A549 treated with Hydrocortisone at 1 μM for 4 hours (cell line): ENCODE measurements at places on chromosomes 7 and 10. TPM values are rescaled to one million over a fixed set of nuclear protein-coding genes. Genes with fewer than 3 reads are reported as not detected.

SNX13 gene
- total RNA-seq = 12.2 to 22.3 TPM (median 16.5 TPM) in 5 replicates

NUTM2A gene
- total RNA-seq = 0.06 to 0.28 TPM (median 0.13 TPM) in 5 replicates

GDF10 gene
- 0.03 to 0.10 TPM (median 0.07 TPM) in 5 replicates for total RNA-seq

TAS2R41 gene
- not detected in 5 replicates for total RNA-seq

CDK1 gene
- 82.4 to 105 TPM (median 90.7 TPM) in 5 replicates for total RNA-seq

WNT8B gene
- not detected in 5 replicates for total RNA-seq

DOCK1 gene
- total RNA-seq = 18.8 to 27.0 TPM (median 23.9 TPM) in 5 replicates

CROT gene
- 5.6 to 6.5 TPM (median 6.2 TPM) in 5 replicates for total RNA-seq

BBS9 gene
- total RNA-seq = 2.6 to 4.8 TPM (median 3.0 TPM) in 5 replicates

INPP5A gene
- 12.3 to 14.1 TPM (median 12.8 TPM) in 5 replicates for total RNA-seq

NUDT13 gene
- 2.6 to 3.9 TPM (median 3.4 TPM) in 5 replicates for total RNA-seq

FRA10AC1 gene
- total RNA-seq = 4.6 to 5.7 TPM (median 5.1 TPM) in 5 replicates

FAM185A gene
- 6.0 to 7.9 TPM (median 6.9 TPM) in 5 replicates for total RNA-seq

FERD3L gene
- not detected in 5 replicates for total RNA-seq

PTF1A gene
- total RNA-seq = not detected in 5 replicates

GIMAP7 gene
- not detected in 5 replicates for total RNA-seq

SEMA4G gene
- 6.9 to 8.5 TPM (median 7.8 TPM) in 5 replicates for total RNA-seq

NKX1-2 gene
- 0.03 TPM in 4 of 5 replicates, not detected in the other for total RNA-seq

CASTOR2 gene
- 2.8 to 4.4 TPM (median 4.3 TPM) in 5 replicates for total RNA-seq

TMEM270 gene
- total RNA-seq = 0.10 to 0.28 TPM (median 0.13 TPM) in 3 of 5 replicates, not detected in the others

CASP2 gene
- 17.6 to 24.3 TPM (median 19.4 TPM) in 5 replicates for total RNA-seq

ZNF365 gene
- total RNA-seq = 0.83 to 1.2 TPM (median 1.0 TPM) in 5 replicates

TAF6 gene
- total RNA-seq = 61.2 to 74.5 TPM (median 65.1 TPM) in 5 replicates

TMEM236 gene
- total RNA-seq = 0.03 to 0.06 TPM (median 0.05 TPM) in 5 replicates

RHOBTB1 gene
- total RNA-seq = 11.3 to 17.4 TPM (median 13.9 TPM) in 5 replicates

ELN gene
- total RNA-seq = 0.07 to 0.23 TPM (median 0.10 TPM) in 5 replicates

ZNF138 gene
- 3.1 to 3.6 TPM (median 3.1 TPM) in 5 replicates for total RNA-seq

INPP5F gene
- total RNA-seq = 8.3 to 11.4 TPM (median 10.5 TPM) in 5 replicates

EIF5AL1 gene
- 1.9 to 3.4 TPM (median 2.3 TPM) in 5 replicates for total RNA-seq

PCGF5 gene
- 40.8 to 46.9 TPM (median 42.6 TPM) in 5 replicates for total RNA-seq

BAMBI gene
- total RNA-seq = 8.9 to 11.3 TPM (median 10.4 TPM) in 5 replicates

NPY4R2 gene
- 19.0 to 27.9 TPM (median 23.1 TPM) in 5 replicates for total RNA-seq

GHRHR gene
- 0.41 TPM in 1 of 5 replicates, not detected in the others for total RNA-seq

EN2 gene
- total RNA-seq = 0.68 to 0.97 TPM (median 0.83 TPM) in 5 replicates
